Fibroblast of skin of scalp (primary cell): ENCODE measurements at places on chromosomes 11 and 22.

DNA sequence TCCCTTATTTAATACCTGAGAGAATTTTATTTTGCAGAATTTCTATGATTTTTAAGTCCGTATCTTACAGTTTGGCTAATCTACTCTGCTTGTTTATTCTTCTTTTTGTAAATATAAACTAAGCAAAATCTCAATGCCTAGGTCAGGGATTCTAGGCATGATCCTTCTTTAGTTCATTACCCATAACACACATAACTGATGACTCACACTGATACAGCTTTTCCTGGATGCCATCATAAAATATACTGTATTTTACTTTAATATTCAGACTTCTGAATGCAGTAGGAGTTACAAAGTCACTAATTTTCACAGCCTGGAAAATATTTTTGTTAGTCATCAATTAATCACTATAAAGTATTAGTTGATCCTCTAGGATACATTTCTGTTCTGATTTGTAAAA, 898.2 kb upstream of the RAG2 start:
- peak; percentile 6 for DNase-seq

GRCh38 chr11:28488336-28488735, 380.1 kb downstream of the METTL15 start:
- DNase-seq = peak; percentile 23

GRCh38 chr11:86144846-86145245, 76.0 kb upstream of the PICALM start:
- no peak for DNase-seq

- DNase-seq = no peak
Observed at GRCh38 chr11:17840101-17840548, 105.5 kb downstream of the KCNC1 start.

- DNase-seq = no peak
Observed at GRCh38 chr11:122287401-122287800, 171.4 kb upstream of the BLID start.
